Aorta (tissue), 5 donors: ENCODE measurements at places on chromosomes 7 and 10. TPM values are rescaled to one million over a fixed set of nuclear protein-coding genes. Genes with fewer than 3 reads are reported as not detected.
A peak's percentile ranks its signal among the peaks of the same experiment; 100 is the strongest.

DNA sequence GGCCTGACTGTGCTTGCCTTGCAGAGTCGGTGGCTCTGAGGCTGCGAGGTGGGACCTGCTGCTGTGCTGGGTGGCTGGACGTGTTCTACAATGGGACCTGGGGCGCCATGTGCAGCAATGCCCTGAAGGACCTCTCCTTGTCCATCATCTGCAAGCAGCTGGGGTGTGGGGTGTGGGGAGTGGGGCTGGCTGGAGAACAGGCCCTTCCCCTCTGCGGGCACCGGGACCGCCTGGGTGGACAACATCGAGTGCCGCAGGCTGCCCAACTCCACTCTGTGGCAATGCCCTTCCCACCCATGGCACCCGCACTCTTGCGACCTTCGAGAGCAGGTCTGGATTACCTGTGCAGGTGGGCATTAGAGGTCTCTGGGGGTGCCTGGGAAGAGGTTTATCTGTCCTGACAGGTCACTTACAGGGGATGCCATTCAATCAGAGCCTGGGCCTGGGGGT lies 10.9 kb downstream of the SCART1 start:
- no peak overlapping the region for H3K4me3 ChIP-seq
- no peaks in the 10 kb centered on the region for H3K27me3 ChIP-seq
- DNase-seq, result no peak
- H3K27ac ChIP-seq, result no peak overlapping the region

GRCh38 chr10:113665806-113666354 lies 2.0 kb upstream of the NRAP start:
- no peak overlapping the region for H3K27ac ChIP-seq
- H3K27me3 ChIP-seq, result no peaks in the 10 kb centered on the region
- DNase-seq, result peak; percentile 67

- H3K27ac ChIP-seq, result no peak overlapping the region
- H3K4me1 ChIP-seq, result no peaks in the 10 kb centered on the region
- no peak for DNase-seq
- H3K36me3 ChIP-seq, result no peaks in the 10 kb centered on the region
- no peaks in the 10 kb centered on the region for H3K27me3 ChIP-seq
These were observed 348.8 kb upstream of the C7orf33 start for GRCh38 chr7:148241700-148242293.

DNA sequence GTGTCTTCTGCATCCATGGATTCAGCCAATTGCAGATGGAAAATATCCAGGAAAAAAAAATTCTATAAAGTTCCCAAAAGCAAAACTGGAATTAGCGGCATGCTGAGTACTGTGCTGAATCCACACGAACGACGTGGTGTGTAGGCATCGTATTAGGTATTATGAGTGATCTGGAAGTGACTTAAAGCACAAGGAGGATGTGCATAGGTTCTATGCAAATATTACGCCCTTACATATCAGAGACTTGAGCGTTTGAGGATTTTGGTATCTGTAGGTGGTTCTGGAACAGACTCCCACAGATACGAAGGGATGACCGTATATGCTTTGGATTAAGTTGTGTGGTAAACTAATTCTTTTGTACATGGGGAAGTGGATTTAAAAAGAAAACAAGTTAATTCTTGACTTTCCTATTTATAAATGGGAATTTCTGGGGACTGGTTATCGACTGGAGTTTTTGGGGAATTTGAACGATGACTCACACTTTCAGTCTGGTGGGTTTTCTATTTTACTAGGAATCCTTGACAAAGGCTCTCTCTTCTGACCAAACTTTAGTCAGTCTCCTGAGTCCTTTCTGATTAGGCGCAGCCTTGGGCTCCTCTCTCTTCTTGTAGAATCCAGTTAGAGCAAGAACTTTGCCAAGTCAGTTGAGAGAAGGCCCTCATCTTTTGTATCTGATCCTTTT lies 5.4 kb upstream of the NUB1 start:
- H3K27me3 ChIP-seq, result no peaks in the 10 kb centered on the region
- no peak overlapping the region for H3K27ac ChIP-seq
- DNase-seq, result no peak
- H3K4me3 ChIP-seq, result no peak overlapping the region
- no peaks in the 10 kb centered on the region for H3K4me1 ChIP-seq

Gene GBX1
- total RNA-seq, result not detected

Gene SMC3
- 33.1 TPM for total RNA-seq

Gene GIMAP4
- total RNA-seq, result 37.9 TPM
